ENCODE measurements at places on chromosomes 4 and X. TPM values are rescaled to one million over a fixed set of nuclear protein-coding genes. Genes with fewer than 3 reads are reported as not detected.

The ADH7 gene
- total RNA-seq: not detected

The RASGEF1B gene
- not detected for total RNA-seq

The MID2 gene
- 8.7 TPM for total RNA-seq

The SMARCA1 gene
- total RNA-seq: 32.0 TPM

The VCX gene
- total RNA-seq: not detected

The PRDM8 gene
- total RNA-seq: 0.27 TPM

The CXCL3 gene
- total RNA-seq: 3.8 TPM

The MCUB gene
- total RNA-seq: 20.4 TPM

The CXCL8 gene
- total RNA-seq: 11.2 TPM
